ENCODE measurements at places on chromosomes 12 and 14.

- DNase-seq = no peak
Observed at GRCh38 chr14:55427439-55427838, 13.0 kb downstream of the TBPL2 start.

DNA sequence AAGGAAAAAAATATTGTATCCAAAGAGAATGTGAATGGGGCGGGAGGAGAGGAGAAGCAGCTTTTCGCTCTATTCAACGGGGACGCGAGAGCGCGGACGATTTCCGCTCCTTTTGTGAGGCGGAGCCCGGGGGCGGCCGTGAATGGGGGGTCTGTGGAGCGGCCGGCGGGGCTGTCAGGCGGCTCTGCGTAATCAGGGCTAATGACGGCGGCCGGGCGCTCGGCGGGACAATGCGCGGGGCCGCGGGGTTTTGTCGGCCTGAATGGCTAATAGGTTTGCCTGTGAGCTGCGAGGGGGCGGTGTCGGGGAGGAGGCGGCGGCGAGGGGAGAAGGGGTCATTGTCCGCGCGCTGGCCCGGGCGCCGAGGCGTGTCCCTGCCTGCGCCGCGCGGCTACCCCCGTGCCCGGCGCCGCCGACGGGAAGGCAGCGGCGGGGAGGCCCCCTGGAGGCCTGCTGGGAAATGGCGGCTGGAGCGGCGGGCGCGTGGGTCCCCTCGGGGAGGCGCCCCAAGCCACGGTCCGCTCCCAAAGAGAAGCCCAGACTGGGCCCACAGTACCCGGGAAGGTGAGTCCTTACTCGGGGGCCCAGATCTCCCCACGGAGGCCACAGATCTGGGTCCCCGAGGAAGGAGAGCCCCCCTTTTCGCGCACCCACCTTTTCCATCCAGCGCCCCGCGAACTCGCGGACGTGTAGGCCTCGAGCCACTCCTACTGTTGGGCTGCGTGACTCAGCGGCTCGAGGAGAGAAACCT is 6.0 kb downstream of the SIX6 start:
- peak; percentile 72 for DNase-seq

DNA sequence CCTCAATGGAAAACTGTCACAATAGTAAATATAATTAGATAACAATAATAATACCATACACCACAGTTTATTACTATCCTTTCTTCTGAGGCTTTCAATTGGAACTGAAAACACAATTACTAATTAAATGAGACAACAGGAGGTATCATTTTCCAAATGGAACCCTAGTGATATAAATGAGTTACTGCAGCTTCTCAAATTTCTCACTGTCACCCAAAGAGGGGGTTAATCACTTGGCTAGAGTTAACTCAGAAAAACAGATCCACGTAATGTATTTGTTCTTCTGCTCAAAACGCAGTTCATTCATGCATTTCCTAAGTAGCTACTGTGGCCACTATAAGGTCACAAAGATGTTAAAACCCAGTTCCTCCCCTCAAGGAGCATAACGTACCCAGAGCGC is 120.9 kb upstream of the FOXN3 start:
- DNase-seq = no peak

DNA sequence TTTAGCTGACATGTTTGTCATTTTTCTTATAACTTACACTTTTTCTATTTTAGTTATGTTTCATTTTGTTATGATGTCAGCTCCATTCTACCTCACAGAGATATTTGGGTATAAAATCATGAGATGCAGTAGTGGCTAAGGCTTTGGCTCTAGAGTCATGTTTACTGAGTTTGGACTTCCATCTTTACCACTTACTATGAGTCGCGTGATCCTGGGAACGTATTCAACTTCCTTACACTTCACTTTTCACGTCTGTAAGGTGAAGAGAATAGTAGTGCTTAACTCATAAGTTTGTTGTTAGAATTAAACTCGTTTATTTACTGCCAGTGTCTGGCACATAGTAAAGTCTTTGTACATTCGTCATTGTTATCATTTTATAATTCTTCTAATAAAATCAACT is 126.3 kb downstream of the ERC1 start:
- no peak for DNase-seq

DNA sequence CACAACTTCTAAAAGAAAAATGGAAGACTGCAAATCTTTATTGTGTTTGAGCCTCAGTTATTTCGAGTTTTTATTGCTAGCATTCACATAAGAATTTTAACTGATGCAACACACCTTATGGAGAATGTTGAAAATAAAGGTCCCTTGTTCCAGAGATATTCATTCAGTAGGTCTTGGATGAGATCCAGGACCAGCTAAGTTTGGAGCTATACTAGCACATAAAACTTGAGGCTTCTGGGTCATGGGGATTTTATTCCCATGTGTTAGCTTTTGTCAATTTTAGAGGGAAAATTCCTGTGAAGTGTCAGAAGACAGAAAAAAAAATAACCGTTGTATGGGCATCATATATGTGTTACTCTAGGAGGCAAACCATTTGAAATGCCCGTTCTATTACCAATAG is 693.2 kb upstream of the MIS18BP1 start:
- no peak for DNase-seq

- peak; percentile 53 for DNase-seq
Observed at GRCh38 chr12:6274231-6275221, 36.0 kb upstream of the PLEKHG6 start.
